ENCODE measurements at places on chromosomes 2 and 18.

DNA sequence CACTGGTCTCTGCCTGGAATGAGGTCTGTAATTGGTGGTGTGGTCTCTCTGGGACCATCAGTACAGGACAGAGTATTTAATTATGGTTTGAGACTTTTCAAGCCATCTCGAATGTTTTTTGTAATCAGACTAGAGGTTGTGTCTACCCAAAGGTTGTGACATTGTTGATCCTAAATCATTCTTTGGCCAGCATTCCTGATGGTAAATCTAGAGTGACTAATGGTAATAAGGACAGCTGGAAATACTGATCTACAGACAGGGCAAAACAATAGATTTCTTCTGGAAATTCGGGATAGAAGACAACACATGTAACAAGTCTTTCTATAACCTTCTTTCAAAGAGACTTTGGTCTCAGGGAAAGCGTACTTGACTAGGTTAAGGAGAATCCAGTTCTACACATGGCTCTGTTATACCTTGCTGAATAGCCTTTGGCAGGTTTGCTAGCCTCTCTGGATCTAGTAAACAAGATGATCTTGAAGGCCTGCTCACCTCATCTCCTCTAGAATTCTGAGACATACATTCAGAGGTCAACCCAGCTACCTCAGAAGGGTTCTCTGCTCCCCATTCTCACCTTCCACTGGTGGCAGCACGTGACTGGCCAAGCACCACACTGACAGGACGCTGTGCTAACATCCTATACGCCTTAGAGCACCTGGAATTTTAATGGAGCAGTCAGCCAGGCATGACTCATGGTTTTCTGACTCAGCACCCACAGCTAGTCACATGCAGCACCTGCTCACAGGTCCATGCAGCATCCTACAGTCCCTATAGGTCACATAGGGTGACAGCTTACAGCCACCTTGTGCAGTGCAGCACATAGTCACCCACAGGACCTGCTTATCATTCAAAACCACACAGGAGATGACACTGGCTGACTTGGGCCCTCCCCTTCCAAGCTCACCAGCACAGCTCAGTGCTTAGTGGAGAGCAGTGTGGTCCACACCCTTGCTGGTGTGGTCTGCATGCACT lies 12.2 kb downstream of the PLB1 start:
- no peak for DNase-seq

GRCh38 chr2:238724728-238725127 lies 123.2 kb upstream of the TWIST2 start:
- DNase-seq: no peak

- DNase-seq: peak; percentile 24
Measured at GRCh38 chr2:9336241-9336575, 87.1 kb downstream of the ITGB1BP1 start.

DNA sequence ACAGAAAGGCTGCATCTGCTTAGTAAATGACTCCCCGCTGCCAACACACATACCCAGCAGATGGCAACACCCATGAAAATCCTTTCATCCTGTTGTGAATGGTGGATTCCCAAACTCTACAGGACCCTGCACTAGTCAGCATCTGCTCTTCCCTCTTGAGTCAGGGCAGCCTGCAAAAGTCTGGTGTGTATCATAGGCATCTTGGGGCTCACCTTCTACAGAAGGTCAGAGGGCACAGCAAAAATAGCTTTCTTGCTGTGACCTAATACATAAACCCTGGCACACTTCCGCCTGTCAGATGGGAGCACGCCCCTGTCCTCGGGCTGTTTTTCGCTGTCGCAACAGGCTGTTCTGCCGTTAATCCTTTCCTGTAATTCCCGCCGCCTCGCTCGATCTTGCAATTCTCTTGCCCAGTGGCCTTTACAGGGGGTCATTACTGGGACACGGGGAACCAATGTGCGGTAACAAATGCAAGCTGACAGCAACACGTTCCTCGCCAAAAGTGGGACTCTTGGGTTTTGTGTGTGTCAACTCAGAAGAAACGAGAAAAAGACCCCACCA lies 19.9 kb upstream of the SCYGR1 start:
- DNase-seq: no peak

DNA sequence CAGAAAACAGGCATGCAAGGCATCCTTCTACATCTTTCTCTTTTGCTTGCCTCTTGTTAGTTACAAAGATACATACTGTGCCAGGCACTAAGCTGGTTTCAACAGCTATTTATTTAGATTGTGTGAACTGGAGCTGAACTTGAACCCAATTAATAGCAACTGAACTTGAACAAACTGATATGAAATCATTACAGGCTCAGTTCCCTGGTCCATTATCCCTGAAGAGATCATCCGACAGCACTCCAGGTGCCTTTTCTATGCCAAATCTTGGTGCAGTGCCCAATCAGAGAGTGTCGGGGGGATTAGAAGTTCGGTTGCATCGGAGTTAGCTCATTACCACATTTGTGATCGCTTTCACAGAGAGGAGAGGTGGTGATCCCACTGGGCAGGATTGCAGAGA lies 477.6 kb downstream of the PARD3B start:
- DNase-seq: no peak

DNA sequence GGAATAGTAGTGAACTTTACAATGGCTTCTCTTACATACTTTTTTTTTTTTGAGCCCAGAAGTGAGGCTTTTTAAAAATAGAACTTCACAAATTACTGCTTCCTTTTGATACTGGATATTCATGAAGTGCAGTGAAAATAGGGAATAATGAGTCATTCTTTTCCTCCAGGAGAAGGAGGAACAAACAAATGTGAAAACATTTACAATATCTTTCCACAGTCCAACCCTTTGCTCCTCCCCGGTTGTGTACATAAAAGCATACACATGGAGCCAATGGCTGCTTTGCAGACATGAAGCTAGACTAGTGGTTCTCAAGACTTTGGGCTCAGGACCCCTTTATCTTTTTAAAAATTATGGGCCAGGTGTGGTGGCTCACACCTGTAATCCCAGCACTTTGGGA lies 266.9 kb downstream of the GBX2 start:
- no peak for DNase-seq

GRCh38 chr18:25225151-25225550 lies 126.8 kb downstream of the ZNF521 start:
- DNase-seq: no peak

GRCh38 chr18:40529478-40529877 lies 1425.6 kb upstream of the PIK3C3 start:
- DNase-seq: peak; percentile 47

- no peak for DNase-seq
Measured at GRCh38 chr18:13416208-13416607, 197.6 kb downstream of the LDLRAD4 start.

- DNase-seq: no peak
Measured at GRCh38 chr2:202608142-202608852, 26.5 kb upstream of the FAM117B start.

- DNase-seq: no peak
Measured at GRCh38 chr2:237244178-237244577, 158.5 kb downstream of the COPS8 start.

- DNase-seq: no peak
Measured at GRCh38 chr2:1837458-1837857, 93.1 kb upstream of the PXDN start.

- no peak for DNase-seq
Measured at GRCh38 chr2:67828066-67828465, 234.7 kb downstream of the C1D start.

DNA sequence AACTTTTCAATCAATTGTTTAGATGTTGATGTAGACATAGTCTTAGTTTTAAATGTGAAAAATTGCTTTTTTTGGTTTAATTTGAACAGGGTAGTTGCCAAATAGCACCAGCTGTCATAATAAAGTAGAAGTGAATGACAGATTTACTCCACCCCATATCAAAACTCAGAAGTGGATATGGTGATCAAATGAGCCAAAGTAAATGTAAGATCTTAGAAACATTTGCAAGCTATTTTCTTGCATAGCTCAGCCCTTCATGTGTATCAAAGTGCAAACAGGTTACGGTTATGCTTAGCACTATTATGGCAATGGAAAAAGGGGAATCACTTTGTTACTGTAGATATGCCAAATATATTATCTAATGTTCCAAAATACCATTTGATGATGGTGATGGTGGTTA lies 540.9 kb upstream of the NRP2 start:
- DNase-seq: no peak

DNA sequence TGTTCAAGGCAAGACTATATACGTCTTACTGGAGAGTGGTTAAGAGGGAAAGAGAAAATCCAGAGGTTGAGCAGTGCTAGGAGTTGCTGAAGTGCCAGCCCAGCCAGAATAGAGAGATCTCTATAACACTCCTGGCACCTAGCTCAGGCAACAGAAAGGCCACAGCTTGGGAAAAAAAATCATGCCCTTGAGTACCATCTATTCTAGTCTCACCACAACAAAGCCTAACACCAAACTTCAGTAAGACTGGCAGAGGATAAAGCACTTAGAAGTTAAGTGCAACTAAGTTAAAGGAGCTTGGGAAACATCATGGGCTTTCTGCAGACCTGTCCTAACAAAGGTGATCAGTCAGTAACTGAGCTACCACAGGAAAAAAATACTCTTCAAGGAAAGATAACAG lies 24.2 kb downstream of the INO80C start:
- DNase-seq: no peak

GRCh38 chr2:30694286-30695055 lies 112.8 kb downstream of the CAPN13 start:
- DNase-seq: no peak

DNA sequence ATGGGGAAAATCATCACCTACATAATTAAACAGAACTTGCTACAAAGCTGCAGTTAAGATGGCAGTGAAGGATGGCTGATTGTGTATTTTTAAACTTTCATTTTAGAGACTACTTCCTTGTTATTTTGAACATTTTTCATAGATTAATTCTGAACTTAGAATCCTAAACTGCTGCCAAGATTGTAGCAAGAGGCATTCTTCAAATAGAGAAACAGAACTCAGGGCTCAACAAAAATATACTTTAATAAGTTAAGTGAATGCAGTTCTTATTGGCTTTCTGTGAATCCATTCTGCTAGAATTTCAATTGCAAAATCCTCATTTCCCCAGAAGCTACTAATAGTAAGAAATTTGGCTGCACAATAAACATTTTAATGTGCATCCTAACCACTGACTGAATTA lies 160.3 kb downstream of the L3MBTL4 start:
- no peak for DNase-seq

DNA sequence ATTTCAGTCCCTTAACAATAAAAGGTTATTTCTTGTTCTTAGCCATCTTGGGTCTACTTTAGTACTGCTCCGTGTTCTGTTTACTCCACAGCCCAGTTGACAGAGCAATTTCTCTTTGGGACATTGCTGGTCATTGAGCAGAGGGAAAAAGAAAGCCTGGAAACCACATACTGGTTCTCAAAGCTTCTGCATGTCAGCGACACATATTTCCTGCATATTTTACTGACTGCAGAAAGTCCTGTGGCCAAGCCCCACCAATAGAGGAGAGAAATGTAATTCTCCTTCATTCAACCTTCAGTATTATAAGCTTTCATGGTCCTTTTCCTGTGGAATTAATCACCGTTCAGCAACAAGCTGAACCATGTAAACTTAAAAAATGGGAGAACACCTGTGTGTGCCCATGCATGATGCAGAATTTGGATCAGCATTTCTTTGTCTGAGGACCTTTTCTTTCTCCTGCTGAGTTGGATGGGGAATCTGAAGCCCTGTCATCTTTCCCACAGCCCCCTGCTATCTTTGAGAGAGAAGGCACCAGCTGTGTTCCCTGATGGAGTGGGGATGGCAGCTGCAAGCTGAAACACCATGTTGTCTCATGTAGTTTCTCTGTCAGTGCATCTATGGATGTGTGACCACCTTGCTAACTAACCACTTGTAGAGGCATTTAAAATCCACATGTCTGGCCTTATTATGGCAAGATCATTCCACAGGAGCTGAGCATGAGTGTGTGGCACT lies 431.6 kb downstream of the MEIS1 start:
- peak; percentile 8 for DNase-seq

GRCh38 chr2:240198226-240198625 lies 57.8 kb upstream of the OTOS start:
- no peak for DNase-seq

DNA sequence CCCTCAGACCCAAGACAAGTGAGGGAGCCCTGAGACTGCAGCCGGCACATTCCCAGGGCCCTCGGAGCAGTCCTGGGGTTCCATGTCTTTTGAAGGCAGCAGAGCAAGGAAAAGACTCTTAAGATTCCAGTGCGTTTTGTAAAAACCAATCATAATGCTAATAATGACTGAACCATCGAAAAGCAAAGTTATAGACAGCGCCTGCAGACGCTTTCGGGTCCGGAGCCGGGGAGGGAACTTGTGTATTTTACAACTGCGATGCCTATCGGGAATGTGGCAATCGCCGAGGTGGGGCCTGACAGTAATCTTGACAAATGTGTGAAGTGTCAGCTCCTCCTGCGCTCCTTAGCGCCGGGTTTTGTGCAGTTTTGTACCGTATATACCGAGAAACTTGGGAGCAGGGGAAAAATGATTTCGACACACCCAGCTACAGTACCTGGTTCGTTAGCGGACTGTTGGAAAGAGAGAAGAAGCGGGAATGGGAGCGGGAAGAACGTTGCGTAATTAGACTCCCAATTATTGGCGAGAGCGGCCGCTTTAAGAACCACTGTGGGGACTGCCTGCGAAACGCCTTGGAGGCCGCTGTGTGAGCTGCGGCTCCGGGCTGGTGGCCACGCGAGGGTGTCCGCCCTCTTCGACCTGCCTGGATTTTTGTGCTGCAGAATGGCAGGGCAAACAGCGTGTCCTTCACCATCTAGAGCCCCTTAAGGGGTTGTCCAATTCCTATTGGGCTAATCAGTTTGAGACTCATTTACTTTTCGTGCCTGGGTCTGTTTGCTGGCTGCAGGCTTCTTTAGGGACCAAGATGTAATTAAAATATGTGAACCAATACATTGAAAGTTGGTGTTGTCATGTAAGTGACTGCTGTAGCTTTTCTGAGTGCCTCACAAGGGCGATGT lies 2.4 kb downstream of the EPAS1 start:
- DNase-seq: peak; percentile 91

- peak; percentile 35 for DNase-seq
Measured at GRCh38 chr2:105907184-105907583, 162.5 kb downstream of the NCK2 start.

GRCh38 chr18:74064510-74064909 lies 83.1 kb downstream of the FBXO15 start:
- no peak for DNase-seq

DNA sequence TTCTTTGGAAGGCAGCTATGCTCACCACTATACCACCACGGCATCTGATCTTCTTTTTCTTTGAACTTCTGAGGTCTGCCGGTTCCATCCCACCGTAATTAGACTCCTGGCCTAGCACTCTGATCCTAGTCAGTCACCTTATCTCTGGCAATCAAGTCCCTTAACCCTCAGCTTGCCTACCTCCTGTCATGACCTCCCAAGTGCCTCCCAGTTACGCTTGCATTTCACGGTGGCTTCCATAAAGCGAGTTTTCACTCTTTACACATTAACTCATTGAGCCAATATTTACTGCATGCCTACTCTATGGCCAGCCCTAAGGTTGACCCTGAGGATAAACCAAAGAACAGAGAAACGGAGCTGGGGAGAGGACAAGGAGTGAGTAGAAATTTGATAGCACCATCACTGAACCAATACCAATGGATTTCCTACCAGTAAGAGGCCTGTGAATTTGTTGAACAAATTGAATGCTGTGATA lies 37.8 kb upstream of the TMEM182 start:
- DNase-seq: no peak

Measured in fibroblast of pulmonary artery (primary cell).